Mesenteric fat pad (tissue), 1 donor: ENCODE measurements at places on chromosomes 3 and 15.
A peak's percentile ranks its signal among the peaks of the same experiment; 100 is the strongest.

DNA sequence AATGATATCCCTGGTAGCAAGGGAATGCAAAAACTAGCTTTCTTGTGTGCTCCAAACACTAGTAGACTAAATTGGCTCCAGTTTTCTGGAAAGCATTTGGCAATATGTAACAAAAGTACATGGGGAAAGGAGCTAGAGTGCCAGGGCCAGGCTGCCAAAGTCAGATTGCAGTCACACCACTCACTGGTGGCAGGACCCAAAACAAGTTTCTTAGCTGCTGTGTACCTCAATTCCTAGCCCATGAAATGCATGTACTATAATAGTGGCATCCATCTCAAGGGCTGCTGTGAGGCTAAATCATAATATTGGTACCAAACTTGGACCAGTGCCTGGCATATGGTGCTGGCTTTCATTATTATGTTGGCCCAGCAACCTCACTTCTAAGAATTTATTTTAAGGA lies 49.3 kb downstream of the CLDN18 start:
- no peak for DNase-seq

GRCh38 chr3:50168388-50168787 lies 13.3 kb downstream of the SEMA3F start:
- no peak for DNase-seq

DNA sequence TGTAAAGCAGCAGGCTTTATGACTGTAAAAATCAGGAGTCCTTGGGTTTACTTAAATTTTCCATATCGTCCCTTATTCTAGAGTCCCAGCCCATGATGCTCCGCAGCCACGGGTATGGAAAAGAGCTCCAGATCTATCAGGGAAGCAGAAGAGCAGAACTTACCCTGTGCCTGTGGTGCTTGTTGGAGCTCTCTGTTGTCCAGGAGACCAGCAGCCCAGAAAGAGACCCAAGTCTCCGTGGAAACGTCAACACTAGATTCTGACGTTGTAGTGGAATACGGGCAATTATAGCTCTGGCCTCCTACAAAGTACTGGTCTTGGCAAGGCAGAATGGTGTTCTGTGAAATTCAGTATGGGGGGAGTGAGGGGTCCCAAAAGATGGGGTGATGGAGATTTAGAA lies 2.0 kb downstream of the GMNC start:
- DNase-seq, result no peak

GRCh38 chr15:49387471-49387870 lies 35.6 kb upstream of the FGF7 start:
- no peak for DNase-seq

- peak; percentile 81 for DNase-seq
Measured at GRCh38 chr3:197024881-197025735, 4.5 kb downstream of the MELTF start.

DNA sequence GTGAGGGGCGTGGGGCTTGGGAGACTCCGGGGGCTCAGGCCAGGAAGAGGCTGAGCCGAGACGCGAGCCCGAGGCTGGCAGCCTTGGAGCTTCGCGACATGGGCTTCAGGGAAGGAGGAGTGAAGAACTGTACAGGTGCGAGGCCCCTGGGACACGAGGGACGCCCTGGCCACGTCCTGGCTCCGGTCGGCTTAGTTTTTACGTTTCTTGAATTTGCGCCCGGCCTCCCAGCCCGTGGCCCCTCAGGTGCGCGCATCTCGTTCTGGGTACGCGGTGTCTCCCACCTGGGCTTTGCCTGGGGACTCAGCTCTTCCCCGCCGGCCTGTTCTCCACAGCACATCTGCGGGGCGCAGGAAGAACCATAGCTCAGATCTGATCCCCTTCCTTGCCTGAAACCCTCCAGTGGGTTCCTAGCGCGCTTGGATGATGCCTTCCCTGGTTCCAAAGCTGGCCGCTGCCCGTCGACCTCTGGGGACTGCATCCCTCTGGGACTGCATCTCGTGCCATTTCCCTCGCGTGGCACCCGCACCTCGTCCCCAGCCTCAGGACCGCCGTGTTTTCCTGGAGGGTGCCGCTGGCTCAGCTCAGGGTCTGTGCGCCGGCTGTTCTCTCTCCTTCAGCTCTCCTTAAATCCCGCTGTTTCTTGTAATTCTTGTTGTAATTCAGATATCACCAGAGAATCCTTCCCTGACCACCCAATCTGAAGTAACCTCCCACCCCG lies 614 bp downstream of the CHCHD6 start:
- DNase-seq, result peak; percentile 85

- no peak for DNase-seq
Measured at GRCh38 chr3:41329881-41330280, 130.6 kb downstream of the CTNNB1 start.

DNA sequence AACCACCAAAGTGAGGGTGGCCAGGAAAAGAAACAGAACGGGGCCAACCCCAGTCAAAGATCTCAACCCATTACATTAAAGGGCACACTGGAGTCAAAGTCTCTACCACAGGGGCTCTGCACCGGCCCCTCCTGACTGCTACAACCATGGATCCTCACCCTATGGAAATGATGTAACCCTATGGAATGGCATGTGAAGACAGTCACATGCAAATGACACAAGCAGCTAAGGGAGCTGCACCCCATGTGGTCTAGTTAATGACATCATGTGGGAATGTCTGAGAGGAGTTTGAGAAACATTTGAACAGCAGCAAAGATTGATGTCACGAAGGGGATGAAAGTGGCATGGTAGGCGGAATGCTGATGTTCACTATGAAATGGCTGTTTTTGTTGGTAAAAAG lies 298.2 kb upstream of the SLCO3A1 start:
- DNase-seq, result no peak

DNA sequence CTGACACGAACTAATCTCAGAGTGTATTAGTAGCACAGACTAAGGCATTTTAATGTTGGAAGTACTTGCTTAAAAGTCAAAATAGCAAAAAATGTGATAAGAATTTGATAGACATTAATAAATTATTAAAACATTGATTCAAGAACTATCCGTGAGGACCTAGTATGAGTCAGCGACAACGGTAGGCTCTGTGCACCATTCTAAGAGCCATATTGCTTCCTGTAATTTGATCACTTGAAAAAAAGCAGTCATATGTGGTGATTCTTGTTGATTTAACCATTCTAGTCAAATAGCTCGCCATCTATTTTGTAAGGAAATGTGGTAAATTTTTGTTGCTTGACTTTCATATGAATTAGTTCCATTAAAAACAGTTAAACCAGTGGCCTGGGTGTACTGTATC lies 534.9 kb upstream of the ARRDC4 start:
- DNase-seq, result no peak

- DNase-seq, result no peak
Measured at GRCh38 chr3:53754325-53754724, 91.9 kb downstream of the CHDH start.

GRCh38 chr3:12159227-12159601 lies 502 bp upstream of the TIMP4 start:
- no peak for DNase-seq

- peak; percentile 77 for DNase-seq
Measured at GRCh38 chr3:126124896-126125295, 41.0 kb upstream of the SLC41A3 start.

DNA sequence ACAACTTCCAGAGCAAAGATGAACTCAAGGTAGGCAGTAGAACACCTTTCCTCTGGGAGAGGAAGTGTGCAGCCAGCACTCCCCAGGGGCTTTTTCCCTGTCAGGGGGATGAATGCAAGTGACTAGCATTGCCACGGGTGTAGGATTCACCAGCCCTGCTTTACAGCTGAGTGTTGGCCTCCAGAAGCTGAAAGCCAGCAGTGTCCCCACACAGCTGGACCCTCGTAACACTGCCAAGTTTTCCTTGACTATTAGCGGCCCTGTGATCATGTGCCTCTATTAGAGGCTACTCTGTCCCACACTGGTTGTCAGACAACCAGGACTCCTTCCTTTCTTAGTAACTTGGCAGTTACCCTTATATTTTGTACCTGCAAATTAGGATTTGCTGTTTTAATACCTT lies 104.9 kb upstream of the MANF start:
- DNase-seq, result no peak

GRCh38 chr15:74302821-74303359 lies 64.6 kb downstream of the CYP11A1 start:
- no peak for DNase-seq

GRCh38 chr3:32531010-32531647 lies 28.5 kb upstream of the CMTM6 start:
- no peak for DNase-seq

GRCh38 chr3:65479990-65480389 lies 558.7 kb downstream of the MAGI1 start:
- DNase-seq, result no peak

GRCh38 chr3:194399166-194399565 lies at the start of gene GP5:
Gene GP5, minus strand, starts transcription at chr3:194399266. Its CDS starts 984 bp downstream, at chr3:194398282.
- no peak for DNase-seq

- no peak for DNase-seq
Measured at GRCh38 chr3:18559331-18559842, 134.2 kb upstream of the SATB1 start.

DNA sequence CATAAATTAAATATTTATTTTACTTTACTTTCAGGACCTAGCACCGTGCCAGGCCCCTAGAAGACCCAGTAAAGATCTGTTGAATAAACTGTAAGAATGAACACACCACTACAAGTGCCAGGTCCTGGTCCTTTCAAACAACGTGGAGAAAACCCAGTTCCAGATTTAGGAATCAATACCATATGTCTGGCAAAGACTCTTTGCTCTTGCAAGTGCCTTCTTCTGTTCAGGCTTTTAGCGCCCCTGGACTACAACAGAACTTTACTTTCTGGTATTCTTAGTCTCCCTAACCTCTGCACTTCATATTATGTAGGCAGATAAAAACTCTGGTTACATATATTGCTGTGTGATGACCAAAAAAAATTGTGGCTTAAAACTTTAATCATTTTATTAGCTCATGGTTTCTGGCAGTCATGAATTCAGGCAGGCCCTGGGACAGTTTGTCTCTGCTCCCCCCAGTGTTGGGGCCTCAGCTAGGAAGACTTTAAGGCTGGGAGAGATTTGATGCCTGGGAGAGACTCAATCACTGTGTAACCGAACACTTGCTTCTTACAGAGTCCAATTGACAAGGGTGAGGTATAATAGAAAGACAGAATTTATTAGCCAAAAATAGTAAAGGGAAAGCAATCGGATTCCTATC lies 2.9 kb upstream of the PSMA4 start:
- DNase-seq, result no peak

DNA sequence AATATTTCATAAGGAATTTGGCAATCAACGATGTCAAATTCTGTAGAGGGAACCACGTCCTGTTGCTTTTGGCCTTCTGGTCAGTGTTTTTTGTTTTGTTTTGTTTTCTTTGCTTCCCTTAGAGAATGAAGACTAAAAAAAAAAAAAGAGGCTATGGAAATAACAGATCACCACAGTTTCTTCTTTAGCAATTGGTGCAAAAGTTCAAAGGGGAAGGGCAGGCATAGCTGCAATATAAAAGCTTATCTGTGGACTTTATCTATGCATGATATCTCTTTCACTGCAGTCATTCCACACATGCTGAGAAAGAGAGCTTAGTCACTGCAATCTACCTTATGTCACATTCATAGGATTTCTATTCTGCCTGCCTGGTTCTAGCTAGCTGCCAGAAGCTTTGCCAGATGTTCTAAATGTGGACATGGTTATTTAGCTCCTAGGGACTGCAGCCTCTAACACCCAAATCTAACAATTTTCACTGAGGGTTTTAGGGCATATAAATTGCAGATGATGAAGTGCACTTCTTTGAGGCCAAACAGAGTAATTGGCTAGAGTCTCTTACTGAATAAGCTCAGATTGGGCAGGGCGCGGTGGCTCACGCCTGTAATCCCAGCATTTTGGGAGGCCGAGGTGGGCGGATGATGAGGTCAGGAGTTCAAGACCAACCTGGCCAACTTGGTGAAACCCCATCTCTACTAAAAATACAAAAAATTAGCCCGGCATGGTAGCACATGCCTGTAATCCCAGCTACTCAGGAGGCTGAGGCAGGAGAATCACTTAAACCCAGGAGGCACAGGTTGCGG lies 637.2 kb downstream of the NTRK3 start:
- no peak for DNase-seq

- no peak for DNase-seq
Measured at GRCh38 chr15:68488966-68489365, 57.0 kb upstream of the ITGA11 start.

DNA sequence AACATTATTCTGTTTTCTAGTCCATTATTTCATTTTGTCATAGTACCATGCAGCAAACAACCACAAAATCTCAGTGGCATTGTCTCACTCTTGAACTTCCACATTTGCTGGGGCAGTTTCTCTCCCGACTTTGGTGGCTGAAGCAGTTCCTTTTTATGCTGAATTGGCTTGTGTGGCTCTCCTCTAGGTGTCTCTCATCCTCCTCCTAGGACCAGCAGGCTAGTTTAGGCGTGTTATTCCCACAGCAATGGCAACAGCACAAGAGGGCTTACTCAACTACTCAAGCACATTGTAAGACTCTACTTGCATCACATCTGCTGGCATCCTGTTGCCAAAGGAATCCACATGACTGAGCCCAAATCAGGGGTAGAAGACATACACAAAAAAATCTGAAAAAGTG lies 201.8 kb upstream of the KCNH8 start:
- no peak for DNase-seq

GRCh38 chr3:23113455-23114171 lies 89.5 kb upstream of the UBE2E2 start:
- no peak for DNase-seq

- DNase-seq, result no peak
Measured at GRCh38 chr3:129658110-129658843, 51.8 kb upstream of the PLXND1 start.

DNA sequence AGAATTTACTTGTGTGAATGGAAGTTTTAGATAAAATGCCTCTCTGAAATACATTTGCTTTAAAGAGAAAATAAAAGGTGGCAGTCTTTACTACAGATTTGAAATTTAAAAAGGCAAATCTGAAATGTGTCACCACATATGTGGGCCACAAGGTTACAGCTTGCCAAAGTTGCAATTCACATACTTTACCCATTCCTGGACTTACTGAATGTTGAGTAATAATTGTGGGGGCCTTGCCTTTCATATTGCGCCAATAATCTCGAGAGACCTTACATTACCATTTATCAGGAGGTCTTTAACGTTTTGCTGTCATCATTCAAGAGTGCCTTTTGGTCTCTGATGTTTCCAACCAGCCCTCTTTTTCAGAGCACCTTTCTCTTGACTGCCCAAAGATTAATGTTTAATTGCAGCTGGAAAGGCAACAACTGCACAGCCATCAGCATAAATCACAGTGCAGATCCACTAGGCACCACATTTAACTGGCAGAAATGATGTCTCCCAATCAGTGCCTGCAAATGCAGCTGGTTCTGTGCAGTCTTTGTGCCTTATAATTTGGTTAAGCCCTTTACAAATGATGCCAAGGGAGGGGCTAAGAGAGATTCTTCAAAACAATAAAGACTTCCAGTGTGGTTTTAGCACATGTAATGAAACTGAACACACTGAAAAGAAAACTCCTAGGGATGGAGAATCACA lies 206.8 kb downstream of the MAGI1 start:
- no peak for DNase-seq

- no peak for DNase-seq
Measured at GRCh38 chr3:135197246-135197645, 402.2 kb downstream of the EPHB1 start.

DNA sequence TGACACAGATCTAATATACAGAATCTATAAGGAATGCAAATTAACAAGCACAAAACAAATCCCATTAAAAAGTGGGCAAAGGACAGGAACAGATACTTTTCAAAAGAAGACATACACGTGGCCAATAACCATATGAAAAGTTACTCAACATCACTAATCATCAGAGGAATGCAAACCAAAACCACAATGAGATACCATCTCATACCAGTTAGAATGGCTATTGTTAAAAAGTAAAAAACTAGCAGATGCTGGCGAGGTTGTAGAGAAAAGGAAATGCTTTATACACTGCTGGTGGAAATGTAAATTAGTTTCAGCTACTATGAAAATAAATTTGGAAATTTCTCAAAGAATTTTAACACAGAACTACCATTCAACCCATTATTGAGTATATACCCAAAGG lies 50.7 kb downstream of the ADAMTS17 start:
- DNase-seq, result no peak
